ENCODE measurements at places on chromosomes 5 and 9.

DNA sequence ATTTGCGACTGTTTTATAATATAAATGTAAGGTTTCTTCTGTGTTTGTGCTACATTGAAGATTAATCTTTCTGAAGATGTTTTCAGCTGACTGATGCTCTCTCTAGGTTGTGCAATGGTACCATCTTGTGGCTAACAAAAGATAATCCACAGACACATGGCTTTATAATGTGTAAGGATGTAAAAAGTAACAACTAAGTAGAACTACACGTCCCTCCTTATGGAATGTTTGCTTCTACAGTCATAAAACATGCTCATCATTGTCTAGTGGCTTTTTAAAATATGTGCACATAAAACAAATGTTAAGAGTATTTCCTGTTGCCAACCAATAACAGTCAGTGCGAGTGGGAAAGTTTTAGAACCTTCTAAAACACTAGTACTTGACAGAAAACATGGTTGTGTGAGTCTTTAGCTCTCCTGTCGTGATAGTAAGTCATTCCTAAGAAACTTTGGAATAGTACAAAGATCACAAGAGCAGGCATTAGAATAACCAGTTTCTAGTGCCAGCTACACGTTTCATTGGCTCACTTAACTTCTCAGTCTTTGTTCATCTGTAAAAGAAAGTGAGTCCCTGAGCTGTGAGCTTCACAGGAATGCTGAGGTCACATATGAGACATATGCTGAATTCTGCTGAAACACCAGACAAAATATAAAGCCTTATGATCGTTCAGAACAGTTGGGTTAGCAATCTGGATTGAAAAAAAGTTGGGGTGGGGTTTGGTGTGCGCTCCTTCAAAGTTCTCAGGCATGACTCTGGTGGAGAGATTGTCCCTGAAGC is 75.7 kb upstream of the GLIS3 start:
- no peak for DNase-seq

DNA sequence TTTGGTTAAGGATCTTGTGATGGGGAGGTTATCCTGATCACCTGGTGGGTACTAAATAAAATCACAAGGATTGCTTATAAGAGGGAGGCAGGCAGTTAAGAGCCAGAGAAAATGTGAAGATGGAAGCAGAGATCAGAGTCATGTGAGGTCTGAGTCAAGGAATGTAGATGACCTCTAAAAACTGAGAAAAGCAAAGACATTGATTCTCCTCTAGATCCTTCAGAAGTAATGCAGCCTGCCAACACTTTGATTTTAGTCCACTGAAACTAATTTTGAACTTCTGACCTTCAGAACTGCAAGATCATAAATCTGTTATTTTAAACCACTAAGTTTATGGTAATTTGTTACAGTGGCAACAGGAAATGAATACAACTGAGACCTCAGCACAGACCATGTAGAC is 499.0 kb downstream of the GADD45G start:
- DNase-seq, result no peak

DNA sequence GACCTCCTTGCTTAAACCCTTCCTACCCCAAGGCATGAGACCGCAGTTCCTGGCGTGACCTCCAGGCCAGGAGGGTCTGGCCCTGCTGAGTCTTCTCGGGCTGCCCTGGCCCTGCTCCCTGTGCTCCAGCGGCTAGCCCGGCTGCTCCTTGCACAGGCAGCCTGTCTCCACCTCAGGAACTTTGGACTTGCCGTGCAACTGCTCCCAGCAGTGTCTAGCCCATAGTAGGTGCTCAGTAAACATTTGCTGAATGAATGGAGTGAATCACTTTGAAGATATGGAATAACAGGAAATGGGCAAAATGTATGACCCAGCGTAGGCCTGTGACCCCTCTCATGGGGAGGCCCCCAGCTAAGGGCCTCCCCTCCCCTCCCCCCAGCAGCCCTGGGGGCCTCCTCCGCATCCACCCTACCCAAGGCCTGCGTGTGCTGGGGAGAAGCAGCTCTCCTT is 127.1 kb downstream of the ZNF354C start:
- DNase-seq, result no peak

- DNase-seq, result peak; percentile 48
Measured at GRCh38 chr5:43193181-43193893, 1.3 kb downstream of the NIM1K start.

GRCh38 chr5:17259630-17260257 is 42.3 kb downstream of the BASP1 start:
- DNase-seq, result peak; percentile 95

DNA sequence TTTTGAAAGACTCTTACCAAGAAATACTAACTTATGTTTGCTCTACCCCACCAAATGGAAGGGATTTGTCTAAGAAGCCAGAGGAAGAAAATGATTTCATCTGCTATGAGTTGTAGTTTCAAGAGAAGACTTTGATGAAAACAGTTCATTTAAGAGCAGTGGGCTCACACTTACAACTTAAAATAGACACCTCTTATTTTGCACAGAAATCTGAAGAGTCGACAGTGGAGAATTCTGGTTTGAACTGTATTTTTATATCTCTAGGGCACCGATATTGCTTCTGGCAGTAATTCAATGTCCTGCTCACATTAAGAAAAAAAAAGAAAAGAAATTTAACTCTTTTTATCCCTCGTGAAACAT is 1.9 kb upstream of the DAB2 start:
- DNase-seq, result no peak

- DNase-seq, result no peak
Measured at GRCh38 chr9:91166796-91167366, 194.8 kb downstream of the AUH start.

DNA sequence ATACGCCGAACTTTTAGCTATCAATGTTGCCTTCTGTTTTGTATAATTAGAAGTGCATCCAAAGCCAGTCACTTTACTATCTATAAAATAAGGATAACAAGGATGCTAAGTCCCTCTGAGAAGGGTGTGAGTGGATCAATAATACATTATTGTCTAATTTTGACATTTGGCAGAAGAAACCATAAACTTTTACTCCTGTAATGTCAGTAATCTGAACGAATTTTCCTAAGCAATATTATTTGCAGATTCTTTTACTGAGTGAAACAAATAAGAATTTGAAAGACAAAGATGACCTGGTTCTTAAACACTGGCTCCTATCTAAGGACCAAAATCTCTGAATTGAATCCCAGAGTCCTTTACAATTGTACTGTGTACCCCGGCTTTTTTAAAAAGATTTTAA is 126.6 kb upstream of the TMEM161B start:
- no peak for DNase-seq

DNA sequence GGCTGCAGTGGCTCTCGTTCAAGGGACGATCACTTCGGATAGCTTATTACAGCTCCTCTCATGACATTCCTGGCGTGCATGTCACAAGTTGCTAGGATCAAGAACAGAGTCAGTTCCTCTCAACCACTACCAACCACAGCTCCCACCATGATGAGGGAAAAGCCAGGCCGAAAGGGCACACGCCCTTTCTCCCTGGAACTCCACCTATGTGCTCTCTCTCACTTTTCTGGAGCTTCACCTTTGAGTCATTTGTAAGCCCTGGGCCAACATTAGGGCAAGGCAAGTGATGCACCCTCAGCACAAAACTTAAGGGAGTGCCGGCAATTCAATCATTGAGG is 1.6 kb downstream of the SPACA9 start:
- no peak for DNase-seq

DNA sequence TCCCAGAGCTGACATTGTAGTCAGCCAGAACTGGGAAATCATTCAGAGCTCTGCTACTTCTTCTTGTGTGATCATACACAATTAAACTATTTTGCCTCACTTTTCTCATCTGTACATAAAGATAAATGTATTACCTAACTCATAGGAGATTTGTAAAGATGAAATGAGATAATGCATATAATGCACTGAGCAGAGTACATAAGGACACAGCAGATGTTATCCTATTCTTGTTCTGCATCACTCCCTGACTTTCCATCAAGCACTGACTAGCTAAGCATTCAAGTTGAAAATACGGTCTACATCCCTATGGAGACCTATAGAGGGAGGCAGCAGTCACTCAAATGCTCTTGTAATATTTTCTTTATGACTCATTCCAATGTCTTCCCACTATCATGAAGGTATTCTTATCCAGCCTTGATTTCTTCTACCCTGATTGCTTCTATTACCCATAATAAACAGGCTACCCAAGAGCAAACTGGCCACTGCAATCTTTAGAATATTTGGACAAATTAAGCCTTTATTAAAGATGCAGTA is 16.3 kb upstream of the PRR16 start:
- DNase-seq, result no peak

DNA sequence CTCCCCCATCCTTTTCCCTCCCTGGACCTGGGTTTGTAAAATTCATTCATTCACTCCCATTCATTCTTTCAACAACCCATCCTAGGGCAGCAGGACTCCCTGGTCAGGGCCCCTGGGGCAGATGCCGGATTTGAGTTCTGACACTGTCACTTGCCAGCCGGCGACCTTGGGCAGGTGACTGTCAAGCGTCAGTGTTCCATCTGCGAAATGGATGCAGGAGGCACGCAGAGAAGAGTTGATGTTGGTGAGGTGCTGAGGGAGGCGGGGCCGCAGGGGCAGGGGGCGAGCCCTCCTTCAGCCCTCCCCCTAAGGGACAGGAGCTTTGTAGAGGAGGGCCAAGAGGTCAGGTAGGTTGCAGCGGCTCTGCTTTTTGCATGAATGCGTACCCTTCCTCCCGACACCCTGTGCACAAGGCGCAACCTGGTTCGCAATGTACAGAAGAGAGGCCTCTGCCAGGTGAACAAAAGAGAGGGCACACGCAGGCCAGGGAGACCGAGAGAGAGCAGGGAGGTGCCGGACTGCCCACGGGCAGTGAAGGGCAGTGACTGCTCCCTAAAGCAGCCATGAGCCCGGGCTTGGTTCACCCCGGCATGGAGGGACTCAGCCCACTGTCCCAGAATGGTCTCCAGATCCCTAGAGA is 128.1 kb downstream of the BARX1 start:
- DNase-seq, result no peak

- DNase-seq, result no peak
Measured at GRCh38 chr5:31682025-31682424, 43.1 kb downstream of the PDZD2 start.

DNA sequence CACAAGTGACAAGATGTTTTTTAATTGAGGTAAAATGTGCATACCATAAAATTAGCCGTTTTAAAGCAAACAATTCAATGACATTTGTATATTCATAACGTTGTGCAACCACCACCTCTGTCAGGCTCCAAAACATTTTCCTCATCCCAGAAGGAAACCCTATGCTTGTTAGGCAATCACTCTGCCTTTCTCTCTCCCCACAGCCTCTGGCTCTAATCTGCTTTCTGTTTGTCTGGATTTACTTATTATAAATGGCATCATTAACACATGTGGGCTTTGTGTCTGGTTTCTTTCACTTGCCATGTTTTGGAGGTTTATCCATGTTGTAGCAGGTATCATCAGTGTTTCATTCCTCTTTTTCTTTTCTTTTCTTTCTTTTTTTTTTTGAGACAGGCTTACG is 1.4 kb upstream of the N4BP3 start:
- DNase-seq, result no peak

DNA sequence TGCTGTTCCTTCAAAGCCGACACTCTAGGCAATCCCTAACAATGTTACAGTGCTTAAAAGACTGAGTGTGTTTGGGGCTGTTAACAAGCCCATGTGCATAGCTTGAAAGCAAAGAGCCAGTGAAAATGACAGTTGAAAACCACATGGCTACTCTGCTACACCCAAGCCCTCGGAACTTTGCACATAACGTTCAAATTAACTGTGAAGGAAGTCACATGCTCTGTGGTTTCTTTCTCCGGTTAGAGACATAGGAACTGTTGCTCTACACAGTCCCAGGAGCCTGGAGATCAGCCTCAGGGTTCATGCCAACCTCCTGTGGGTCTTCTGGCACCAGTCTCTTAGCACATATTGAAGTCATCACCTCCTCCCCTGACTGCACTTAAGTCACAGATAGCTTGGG is 51.1 kb downstream of the C9orf152 start:
- DNase-seq, result no peak

DNA sequence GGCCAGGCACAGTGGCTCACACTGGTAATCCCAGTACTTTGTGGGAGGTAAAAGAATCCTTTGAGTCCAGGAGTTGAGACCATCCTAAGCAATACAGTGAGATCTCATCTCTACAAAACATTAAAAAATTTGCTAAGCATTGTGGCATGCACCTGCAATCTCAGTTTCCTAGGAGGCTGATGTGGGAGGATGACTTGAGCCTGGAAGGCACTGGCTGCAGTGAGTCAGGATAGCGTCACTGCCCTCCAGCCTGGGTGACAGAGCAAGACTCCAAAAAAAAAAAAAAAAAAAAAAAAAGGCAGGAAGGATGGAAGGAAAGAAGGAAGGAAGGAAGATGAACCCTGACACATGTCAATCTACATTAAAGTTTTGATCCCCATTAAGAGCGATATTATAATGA is 1452.2 kb upstream of the ACO1 start:
- DNase-seq, result no peak

GRCh38 chr5:62331921-62332320 is 25.9 kb downstream of the KIF2A start:
- no peak for DNase-seq

DNA sequence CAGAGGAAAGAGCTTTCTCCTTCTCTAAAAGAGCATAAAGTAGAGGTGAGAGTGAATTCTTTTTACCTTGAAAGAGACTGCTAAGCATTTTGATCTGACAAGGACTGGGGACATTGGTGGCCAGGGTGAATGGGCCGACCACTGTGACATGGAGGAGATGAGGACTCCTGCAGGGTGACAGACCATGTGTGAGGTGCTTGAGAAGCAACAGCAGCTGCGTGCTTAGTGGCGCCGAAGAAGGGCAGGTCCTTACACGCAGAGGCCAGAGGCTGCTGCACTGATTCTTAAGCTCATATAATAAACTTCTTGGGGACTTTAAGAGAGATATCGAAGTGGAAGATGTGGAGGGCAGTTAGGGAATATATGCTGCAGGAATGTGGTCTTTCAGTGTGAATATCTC is 8.7 kb upstream of the JAKMIP2 start:
- DNase-seq, result no peak

DNA sequence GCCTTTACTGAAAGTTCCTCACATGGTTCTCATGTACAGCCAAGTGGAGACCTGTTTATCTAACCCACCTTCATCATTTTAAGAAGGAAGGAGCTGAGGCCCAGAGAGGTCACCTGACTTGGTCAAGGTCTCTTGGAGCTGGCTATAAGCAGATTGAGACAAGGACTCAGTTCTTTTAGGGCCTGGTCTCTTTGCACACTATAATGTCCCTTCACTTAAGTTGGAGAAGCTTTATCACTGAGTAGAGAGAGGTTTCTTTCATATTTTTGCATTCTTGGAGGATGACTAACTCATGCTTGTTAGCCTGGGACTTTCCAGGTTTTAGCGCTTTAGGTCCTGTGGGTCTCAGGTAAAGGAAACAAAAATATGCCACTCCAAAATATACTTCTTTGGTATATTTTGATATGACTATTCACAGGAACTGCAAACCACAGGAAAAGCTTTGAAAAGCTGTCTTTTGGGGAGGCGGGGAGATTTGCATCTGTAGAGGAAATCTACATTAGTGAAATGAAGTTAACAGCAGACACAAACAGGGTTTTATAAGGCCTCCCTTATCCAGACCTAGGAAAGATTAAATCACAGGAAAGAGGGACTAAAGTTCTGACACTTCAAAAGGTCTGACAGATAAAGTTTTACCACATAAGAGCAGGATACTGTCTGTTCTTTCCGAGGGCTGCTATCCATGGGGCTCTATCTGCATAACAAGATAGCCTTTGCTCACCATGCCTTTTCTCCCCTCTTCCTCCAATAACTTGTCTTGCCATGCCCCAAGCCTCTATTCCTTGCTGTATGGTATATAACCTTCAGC is 95.8 kb upstream of the ANKRD55 start:
- DNase-seq, result no peak

- no peak for DNase-seq
Measured at GRCh38 chr9:79507801-79508200, 64.0 kb upstream of the TLE4 start.

GRCh38 chr5:168135897-168136296 is 155.5 kb upstream of the WWC1 start:
- no peak for DNase-seq

- no peak for DNase-seq
Measured at GRCh38 chr5:74085782-74086181, 459.8 kb downstream of the ARHGEF28 start.
